ENCODE measurements at places on chromosomes 12 and 14.

GRCh38 chr14:21791749-21792148 lies 118.1 kb upstream of the OR4E1 start:
- DNase-seq = no peak

DNA sequence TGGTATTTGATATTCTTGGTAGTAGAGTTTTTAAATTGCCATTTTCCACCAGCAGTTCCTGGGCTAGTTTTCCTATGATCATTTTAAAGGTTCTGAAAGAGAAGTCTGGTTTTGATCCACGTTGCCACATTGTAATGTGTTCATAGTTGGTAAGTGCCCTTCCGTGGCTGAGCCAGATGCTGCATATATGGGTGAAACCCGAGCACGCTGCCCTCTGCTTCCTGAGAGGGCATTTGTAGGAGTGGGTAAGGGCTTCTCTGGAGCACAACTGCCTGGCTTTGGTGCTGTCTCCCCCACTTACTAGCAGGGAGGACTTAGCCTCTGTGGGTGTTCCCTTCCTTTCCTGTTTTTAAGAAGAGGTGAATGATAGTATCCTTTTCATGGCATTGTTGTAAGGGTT lies 7.1 kb downstream of the SNRNP35 start:
- no peak for DNase-seq

GRCh38 chr12:47478426-47478825 lies 227.4 kb downstream of the RPAP3 start:
- no peak for DNase-seq

- no peak for DNase-seq
Measured at GRCh38 chr12:39230086-39230485, 212.8 kb downstream of the KIF21A start.

GRCh38 chr12:22541496-22542155 lies 2.7 kb downstream of the C2CD5 start:
- DNase-seq = no peak

GRCh38 chr14:102993523-102993922 lies 63.8 kb downstream of the CDC42BPB start:
- DNase-seq = no peak

DNA sequence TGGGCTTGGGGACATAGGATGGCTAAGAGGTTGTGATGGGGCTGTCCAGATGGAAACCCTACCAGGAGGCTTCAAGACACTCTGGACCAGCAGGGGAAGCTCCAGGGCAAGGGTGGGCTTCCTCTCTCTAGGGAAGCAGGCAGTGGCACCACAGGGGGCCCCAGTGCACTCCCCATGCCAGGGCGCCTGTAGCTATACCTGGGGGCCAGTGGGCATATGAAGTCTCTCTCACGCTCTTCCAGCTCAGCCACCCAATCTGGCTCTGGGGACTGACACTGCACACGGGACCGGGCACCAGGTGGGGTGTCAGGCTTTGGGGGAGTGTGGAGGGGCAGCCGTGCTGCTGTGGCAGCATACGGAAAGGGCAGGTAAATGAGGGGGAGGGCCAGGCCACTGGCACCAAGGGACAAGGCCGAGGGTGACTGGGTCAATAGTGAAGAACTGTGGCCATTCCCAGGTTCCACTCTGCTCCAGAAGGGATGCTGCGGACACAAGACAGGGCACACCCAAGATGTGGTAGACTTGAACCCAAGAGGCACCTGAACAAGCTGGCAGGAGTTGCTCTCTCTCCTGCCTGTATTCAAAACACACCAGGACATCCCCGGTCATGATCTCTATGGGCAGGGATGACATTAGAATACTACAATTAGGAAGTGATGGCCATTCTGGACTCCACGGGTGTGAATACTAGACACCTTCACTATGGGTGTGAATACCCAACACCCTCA lies 27.5 kb downstream of the RFLNA start:
- no peak for DNase-seq

- no peak for DNase-seq
Measured at GRCh38 chr12:130164936-130165335, 2.7 kb downstream of the FZD10 start.

GRCh38 chr14:90517076-90517841 lies 120.4 kb downstream of the CALM1 start:
- DNase-seq = no peak

- DNase-seq = no peak
Measured at GRCh38 chr12:89225808-89226411, 126.4 kb downstream of the DUSP6 start.

DNA sequence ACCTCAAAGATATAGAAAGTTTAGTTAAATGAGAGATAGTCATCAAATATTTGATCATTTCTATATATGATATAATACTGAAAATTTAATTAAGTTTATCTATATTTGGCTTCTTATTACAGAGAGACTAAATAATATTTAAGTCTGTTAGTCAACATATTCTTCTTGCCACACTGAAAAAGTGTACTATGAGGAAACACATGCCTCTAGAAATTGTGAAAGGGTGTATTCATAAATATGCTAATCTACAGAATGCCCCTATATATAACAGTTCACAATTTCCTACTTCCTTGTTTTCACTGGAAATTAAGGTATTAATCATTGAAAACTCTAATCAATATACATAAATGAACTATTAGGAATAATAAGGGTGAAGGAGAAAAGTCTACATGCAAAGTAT lies 31.4 kb upstream of the ETV6 start:
- no peak for DNase-seq

GRCh38 chr14:21940887-21941856 lies 267.6 kb upstream of the OR4E1 start:
- peak; percentile 8 for DNase-seq

DNA sequence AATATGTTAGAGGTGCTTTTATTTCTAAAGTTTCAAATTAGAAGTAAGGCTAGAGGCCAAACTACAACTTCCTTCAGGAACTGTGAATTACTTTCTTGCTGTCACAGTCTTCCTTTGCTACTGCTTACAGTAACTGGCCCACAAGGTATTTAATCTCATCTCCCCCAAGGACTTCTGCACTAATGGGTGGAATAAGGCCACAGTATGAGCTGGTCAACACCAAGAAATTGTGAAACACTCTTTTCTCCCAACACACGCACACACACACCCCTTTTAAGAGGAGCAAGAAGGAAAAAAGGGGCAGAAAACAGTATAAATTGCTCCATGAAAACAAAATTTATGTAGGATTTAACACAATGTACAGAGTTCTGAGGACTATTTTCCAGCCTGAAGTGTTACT lies 45.6 kb downstream of the SCAF11 start:
- DNase-seq = no peak

GRCh38 chr12:24901576-24902461 lies 47.1 kb downstream of the BCAT1 start:
- peak; percentile 51 for DNase-seq

GRCh38 chr12:62516927-62517326 lies 50.3 kb downstream of the MON2 start:
- DNase-seq = no peak

GRCh38 chr12:26938701-26939062 lies 412 bp downstream of the FGFR1OP2 start:
- DNase-seq = no peak

DNA sequence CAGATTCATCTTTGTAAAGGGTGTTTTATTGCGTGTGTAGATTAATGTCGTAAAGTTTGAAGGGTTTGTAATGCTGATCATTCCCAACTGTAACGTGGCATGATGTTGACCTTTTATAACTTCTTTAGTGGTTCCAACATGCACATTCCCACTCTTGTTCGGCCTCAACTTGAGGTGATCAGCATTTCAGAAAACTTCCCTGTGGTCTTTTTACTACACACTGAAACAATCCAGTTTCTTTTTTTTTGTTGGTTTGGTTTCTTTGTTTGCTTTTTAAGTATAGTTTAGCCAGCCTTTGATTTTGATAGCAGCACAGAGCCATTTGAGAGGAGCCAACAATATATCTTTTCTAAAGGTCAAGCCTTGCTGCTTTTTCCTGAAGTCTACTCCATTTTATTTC lies 22.8 kb downstream of the UTP20 start:
- no peak for DNase-seq

All from BE2C (cell line).